ENCODE measurements at places on chromosomes 3 and 15. TPM values are rescaled to one million over a fixed set of nuclear protein-coding genes. Genes with fewer than 3 reads are reported as not detected.

- no peaks in the 10 kb centered on the region for H3K36me3 ChIP-seq
- DNase-seq = no peak
- H3K27ac ChIP-seq = no peak overlapping the region
- no peaks in the 10 kb centered on the region for H3K27me3 ChIP-seq
- no peak overlapping the region for H3K4me3 ChIP-seq
Observed at GRCh38 chr3:161423911-161424522, 52.7 kb upstream of the SPTSSB start.

GRCh38 chr3:32413845-32414521 lies 22.3 kb downstream of the CMTM7 start:
- DNase-seq = no peak
- H3K4me1 ChIP-seq = peaks cover 11% of the 10 kb centered on the region
- no peak overlapping the region for H3K4me3 ChIP-seq

GRCh38 chr3:127235706-127236105 lies 42.8 kb downstream of the PRR23E start:
- no peaks in the 10 kb centered on the region for H3K4me1 ChIP-seq
- H3K4me3 ChIP-seq = no peak overlapping the region
- H3K36me3 ChIP-seq = no peaks in the 10 kb centered on the region
- no peaks in the 10 kb centered on the region for H3K27me3 ChIP-seq
- DNase-seq = no peak

SPG11 gene
- total RNA-seq = 38.3 TPM

CD47 gene
- 15.4 TPM for total RNA-seq

GRCh38 chr15:96046620-96047240 lies 283.8 kb upstream of the NR2F2 start:
- H3K27ac ChIP-seq = no peak overlapping the region
- no peak for DNase-seq
- no peaks in the 10 kb centered on the region for H3K4me1 ChIP-seq
- peaks cover 10% of the 10 kb centered on the region for H3K27me3 ChIP-seq
- no peaks in the 10 kb centered on the region for H3K36me3 ChIP-seq
- H3K4me3 ChIP-seq = no peak overlapping the region

IQCF2 gene
- not detected for total RNA-seq

- no peak overlapping the region for H3K4me3 ChIP-seq
- H3K27ac ChIP-seq = no peak overlapping the region
- no peak for DNase-seq
Observed at GRCh38 chr3:113741620-113742019, 4.4 kb downstream of the NAA50 start.
